ENCODE measurements at places on chromosomes 12 and 14.
A peak's percentile ranks its signal among the peaks of the same experiment; 100 is the strongest.

DNA sequence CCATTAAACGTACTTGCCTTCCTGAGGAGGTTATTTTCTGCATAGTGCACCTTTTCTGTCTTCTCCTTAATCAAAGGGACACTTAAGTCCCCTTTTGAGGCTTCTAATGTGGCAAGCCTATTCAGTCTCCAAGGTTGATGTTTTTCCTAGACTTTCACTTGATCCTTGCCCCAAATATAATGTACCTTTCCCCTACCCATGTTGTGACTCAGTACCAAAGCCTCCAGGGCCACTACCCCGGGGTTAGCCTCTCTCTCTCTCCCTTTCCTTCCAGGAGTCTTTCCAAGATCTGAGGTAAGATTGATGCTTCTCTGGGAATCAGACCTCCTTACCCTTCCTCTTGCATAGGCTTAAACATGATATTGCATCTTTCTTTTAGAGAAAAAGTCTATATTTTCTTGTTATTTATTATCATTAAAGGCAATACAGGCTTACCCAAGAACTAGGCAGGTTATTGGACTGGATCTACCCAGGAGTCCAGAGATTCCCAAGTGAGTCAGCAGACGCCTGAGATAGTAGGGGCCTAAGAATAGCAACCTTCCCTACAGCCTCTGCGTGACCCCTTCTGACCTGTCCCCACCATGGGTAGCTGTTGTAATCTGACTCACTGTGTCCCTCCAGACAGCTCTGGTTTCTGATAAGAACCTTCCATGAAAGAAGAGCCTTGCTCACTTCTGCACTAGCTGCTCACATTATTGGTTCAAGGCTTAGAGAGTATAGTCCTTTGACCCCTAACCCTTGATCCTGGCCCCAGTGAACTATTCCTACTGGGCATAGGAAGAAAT is 172.9 kb downstream of the ZFP36L1 start:
- DNase-seq: no peak

GRCh38 chr12:98743362-98743953 is 98.4 kb downstream of the APAF1 start:
- DNase-seq: no peak

DNA sequence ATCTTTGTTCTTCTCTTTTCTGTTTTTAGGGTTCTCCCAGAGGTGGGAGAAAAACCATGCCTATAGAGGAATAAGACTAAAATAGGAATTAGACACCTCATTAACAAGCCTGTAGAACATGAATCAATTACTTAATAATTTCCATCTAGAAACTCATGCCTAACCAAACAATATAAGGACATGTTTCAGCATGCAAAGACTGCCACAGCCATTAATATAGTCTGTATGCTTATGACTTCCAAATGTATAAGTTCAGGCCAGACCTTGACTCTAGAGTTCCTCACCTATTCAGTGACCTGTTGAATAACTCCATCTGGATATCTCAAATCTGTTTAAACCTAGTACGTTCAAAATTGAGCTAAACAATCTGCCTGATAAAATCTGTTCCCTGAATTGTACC is 304.6 kb downstream of the BMP4 start:
- no peak for DNase-seq

- DNase-seq: no peak
These were observed 13.4 kb upstream of the CELA1 start for GRCh38 chr12:51359851-51360250.

DNA sequence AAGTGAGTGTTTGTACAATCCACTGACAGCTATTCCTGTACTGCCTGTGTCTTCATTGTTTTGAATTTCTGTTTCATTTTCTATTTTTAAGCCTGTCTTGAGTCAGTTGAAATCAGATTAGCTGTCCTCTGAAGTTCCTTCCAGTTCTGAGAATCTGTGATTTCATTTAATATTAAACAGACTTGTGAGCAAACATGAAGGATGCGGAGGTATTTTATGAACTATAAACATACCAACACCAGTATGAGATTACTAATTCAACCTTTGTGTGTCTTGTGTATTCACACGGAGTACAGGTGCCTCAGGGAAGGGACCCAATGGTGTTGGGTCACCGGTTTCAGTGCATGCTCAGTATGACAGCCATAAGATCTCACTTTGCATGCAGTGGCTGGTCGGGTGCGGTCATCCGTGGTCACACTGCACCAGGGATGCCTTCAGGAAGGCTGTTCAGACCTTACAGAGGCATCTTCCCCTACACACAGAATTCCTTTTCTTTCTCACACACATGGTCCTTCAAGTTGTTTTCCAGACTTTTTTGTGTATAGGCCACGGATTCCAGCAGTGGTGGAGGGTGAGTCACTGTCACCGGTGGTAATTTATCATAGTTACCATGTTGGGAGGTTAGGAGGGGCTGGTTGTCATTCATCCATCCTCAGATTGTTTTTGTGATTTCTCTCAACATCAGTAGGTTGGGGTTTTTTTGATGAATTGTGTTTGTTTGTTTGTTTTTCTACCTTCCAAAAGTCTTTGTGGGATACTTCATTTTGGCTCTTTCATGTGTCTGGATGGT is 103.0 kb upstream of the SFSWAP start:
- DNase-seq: no peak

DNA sequence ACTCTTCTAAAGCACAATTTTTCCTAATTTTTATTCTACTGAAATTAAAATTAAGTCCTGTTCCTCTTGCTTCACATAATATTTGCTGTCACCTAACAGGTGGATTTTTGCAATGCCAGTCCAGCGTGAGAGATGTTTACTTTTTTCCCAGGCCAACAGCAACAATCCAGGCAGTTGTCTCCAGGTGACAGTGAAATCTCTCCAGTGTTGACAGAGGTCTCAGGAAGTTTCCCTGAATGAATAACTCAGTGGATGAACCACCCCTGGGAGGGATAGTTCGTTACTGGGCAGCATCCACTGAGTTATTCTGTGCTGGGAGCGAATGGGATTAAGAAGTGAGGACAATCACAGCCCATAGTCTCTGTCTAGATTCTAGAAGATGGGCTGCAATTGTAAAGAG is 7.1 kb upstream of the NT5DC3 start:
- DNase-seq: no peak

DNA sequence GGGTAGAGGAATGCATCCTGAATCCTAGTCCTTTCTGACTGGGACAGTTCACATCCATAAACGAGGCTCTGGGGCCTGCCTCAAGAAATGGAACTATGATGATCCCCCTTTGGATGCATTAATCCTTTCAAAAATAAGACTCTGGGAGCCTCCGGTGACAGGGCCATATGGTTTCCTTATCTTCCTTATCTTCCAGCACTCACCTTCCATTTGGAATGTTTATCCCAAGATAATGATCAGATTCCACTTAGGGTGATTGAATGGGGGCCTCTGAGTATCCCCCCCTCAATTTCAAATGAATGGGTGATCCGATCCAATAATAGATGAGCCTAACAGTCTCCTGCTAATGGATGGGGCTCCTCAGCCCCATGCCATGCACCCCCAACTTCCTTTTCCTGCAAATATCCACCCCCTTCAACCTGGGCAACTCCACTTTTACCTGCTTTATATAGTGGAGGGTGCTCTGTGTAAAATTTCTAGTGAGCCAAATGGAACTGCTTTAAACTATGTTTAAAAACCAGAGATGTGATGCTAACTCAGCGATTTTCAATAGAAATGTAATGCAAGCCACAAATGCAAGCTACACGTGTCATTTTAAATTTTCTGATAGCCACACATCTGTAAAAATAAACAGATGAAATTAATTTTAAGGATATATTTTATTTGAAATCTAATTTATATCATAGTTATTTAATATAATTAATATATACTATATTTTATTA is 157.8 kb downstream of the ZFP36L1 start:
- DNase-seq: no peak

- no peak for DNase-seq
These were observed 94.2 kb downstream of the HEATR5A start for GRCh38 chr14:31326111-31326510.

- no peak for DNase-seq
These were observed 6.6 kb downstream of the ANKS1B start for GRCh38 chr12:99978152-99978551.

DNA sequence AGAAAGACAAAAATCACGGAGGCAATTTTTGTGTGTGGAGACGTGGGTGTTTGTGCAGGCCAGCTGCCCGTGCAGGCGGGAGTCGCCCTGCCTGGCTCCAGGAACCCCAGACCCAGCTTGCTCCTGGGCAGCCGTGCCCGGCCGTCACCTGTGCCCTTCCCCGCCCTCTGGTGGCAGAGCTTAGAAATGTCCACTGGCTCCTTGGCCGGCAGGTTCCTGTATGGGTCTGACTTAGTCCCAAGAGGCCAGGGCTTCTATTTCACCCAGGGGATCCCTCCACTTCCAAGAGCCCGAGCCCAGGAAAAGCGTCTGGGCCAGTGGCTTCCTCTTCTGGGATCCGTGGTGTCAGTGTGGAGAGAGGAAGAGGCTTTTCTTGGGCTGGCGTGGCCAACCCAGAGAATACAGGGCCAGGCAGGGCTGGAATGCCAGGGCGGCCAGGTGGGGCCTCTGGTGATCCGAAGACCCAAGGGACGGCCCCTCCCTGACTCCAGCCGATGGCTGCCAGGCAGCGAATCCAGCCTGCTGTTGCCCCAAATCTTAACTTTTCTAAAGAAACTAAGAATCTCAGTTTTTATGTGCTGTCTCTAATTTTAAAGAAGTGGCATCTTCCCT is 120.9 kb downstream of the TMEM132C start:
- no peak for DNase-seq

GRCh38 chr12:16499611-16500010 is 106.4 kb downstream of the LMO3 start:
- no peak for DNase-seq

DNA sequence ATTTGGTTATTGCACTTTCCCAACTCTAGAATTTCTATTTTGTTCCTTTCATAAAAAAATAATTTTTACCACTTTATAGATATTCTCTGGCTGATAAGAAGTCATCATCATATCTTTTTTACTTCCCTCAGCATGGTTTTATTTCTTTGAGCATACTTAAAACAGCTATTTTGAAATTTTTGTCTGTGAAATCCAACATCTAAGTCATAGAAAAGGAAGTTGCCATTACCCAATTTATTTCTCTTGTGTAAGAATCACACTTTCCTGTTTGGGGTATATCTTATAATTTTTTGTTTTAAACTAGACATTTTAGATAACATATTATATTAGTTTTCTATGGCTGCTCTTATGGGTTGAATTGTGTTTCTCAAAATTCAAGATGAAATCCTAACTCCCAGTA is 400.2 kb upstream of the OR4E1 start:
- no peak for DNase-seq

DNA sequence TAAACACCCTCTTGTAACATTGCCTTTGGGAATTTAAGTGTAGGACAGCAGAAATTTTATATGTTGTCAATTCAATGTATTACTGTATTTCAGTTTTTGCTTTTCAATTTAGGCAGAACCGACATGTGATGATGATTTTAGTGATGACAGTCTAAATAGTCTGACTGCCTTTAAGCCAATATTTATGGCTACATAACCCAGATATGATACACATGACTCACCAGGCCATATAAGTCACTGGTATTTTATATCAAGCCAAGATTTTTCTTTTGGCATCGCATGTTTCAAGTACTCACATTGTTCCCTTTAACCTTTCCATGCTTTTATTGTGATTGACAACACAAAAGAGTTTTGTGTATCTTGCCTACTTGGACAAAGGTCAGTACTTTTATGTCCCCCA is 13.6 kb upstream of the PPM1A start:
- DNase-seq: no peak

- DNase-seq: peak; percentile 81
These were observed 14.5 kb upstream of the CLEC4A start for GRCh38 chr12:8108808-8109398.

GRCh38 chr14:79137045-79137430 is 966.9 kb downstream of the NRXN3 start:
- no peak for DNase-seq

DNA sequence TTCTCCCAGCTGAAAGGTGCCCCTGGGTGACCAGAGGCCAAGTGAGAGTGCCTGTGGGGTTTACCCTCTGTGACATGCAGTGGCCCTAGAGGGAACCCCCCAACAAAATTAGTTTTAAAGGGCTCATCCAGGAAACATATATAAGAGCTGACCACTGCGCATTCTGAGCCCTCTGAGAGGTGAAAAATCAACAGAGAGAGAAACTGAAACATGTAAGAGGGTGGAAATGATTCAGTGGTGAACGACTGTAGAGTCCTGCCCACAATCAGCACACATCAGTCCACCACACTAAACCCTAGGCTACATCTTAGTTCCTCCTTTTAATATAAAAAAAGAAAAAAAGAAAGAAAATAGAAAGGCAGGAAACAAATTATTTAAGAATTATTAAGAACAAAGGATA is 21.0 kb upstream of the ACSM4 start:
- DNase-seq: no peak

GRCh38 chr12:113666223-113666622 is 194.6 kb upstream of the LHX5 start:
- no peak for DNase-seq

GRCh38 chr12:19689801-19690472 is 250.6 kb downstream of the AEBP2 start:
- DNase-seq: no peak

- no peak for DNase-seq
These were observed 3.2 kb downstream of the CATSPERB start for GRCh38 chr14:91728616-91729183.

DNA sequence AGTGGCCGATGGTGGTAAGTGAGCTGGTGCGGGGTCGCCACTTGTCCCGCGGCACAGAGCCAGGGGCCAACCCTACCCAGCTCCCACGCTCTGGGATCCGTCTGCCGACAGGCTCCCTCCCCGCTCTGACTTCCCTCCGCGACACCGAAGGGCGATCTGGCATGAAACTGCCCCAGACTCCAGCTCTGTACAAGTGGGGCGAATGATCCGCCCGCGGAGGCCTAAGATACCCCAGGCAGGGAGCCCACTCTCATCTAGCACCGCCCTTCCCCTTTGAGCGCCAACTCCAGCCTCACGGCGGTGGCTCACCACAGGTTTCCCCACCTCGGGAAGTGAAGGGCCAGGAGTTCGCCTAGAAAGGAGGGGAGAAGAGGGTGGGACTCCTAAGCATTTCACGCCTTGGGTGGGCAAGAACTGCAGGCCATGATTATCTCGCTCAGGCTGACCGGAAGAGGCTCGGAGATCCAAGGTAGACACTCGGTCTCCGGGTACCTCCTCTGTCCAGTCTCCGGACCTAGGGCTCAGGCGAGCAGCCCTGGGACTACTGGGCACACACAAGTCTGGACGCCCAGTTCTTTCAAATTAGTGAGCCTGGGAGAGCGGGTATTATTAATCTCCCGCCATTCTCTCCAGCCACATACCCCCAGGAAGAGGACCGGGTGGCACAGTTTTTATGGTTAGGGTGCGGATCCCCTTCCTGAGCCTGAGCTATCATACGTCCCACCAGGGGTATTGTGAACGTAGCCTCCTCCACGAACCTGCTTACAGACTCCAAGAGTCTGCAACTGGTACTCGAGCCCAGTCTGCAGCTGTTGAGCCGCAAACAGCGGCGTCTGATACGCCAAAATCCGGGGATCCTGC is 849 bp downstream of the WNT1 start:
- no peak for DNase-seq

- DNase-seq: no peak
These were observed 502 bp downstream of the MPHOSPH9 start for GRCh38 chr12:123232472-123232806.
